KG1 (cell line): ENCODE measurements at places on chromosomes 3 and 15.

DNA sequence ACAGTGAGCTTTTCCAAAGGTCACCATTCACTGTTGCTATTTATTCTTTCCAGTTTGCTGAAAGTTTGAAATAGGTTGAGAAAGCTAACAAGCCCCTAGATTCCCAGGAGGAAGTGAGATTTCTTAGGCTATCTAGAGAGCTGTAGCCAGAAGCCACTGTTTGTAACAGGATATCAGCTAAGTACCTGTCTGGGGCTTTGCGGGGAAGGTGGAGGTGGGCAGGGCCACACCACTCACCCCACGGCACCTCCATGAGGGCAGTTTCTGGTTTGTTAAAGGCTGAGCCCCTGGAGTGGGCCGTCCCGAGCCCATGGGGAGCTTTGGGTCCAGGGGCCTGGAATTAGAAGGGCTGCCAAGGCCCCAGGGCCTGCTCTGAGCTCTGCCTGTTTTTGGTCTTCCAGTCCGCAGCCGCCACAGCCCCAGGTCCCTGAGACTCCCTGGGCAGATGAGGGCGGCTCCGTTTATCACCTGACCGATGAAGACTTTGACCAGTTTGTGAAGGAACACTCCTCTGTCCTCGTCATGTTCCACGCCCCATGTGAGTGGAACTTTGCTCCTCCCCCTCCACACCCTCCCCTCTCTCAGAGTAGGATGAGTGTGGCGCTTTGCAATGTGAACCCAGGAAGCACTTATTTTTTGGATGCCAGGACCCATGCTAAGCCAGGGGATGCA lies 63.4 kb downstream of the PDIA5 start:
- no peak for DNase-seq

DNA sequence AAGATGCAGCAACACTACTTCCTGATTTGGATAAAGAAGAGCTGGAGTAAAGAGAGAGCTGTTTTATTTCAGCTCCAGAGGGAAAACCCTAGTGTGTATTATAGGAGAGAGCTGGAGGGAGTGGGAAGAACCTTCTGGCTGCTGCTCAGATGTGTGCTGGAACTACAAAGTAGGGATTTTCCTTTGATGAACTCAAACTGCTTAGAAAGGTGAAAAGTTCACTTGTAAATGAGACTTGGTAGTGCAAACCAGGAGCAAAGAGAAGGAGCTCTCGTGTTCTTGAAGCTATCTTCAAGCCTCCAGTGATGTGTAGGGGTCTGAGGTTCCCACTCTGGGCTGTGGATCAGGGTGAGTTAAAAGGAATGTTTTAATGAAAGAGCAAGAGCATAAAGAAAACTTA lies 110.4 kb downstream of the EDEM1 start:
- no peak for DNase-seq

- no peak for DNase-seq
Measured at GRCh38 chr3:51099794-51100535, 285.1 kb upstream of the MANF start.

DNA sequence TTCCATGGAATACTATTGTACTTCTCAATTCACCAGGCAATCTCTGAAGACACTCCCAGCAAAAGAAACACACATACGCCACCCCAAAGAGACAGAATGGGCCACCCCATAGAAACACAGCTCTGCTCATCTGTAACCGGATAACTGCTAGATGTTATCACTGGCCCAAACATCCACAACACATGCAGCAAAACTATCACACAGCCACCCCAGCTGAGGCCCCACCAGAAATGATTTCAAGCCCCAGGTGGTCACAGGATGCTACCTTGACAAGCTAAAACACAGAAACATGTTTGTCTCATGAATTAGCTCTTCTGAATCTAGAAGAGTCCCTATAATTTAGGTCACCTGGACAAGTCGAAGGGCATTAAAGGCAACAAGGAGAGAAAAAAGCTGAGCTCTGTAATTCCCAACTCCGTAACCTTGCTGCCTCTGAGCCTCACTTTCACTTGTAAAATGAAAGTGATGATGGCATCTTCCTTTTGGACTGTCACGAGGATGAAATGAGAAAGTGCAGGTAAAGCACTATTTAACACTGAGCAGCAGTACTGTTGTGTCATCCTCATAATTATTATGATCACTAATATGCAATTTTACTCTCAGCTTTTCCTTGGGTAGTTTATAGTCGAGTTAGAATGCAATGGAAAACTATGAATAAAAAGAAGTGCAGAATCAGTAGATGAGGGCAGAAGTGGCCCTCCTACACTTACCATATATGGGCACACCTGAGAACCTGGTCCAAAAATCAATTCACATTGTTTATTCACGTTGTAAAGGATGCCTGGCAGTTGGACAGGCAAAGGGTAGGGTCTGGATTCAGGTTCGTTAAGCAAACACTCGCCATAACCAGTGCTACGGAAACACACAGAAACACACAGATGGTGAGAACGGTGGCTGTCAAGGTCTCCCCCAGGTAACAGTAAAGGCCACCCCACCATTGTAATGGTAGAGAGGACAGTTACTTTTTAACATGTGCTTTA lies 38.6 kb downstream of the ADAMTS9 start:
- DNase-seq = no peak

- no peak for DNase-seq
Measured at GRCh38 chr15:26870346-26870745, 3.5 kb downstream of the GABRA5 start.

- DNase-seq = no peak
Measured at GRCh38 chr15:77342807-77343206, 77.1 kb downstream of the PEAK1 start.

GRCh38 chr3:104367000-104367399 lies 999.7 kb upstream of the ALCAM start:
- no peak for DNase-seq

DNA sequence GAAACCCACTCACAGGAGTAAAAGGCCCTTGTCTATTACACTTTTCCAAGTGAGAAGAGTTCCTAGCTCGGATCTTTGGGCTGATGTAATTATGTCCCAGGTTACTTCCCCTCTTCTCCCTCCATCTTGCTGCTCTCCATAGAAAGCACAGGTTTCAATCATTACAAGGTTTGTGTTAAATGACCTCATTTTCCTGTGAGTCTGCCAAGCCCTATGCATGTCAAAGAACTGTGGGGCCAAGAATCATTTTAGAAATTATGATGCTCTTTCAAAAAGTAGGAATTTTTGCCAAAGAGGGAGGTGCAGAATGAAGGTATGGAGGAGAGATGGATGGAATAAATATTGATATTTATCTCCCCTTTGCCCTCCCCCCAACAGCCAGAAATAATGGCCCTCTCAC lies 129.3 kb upstream of the TPM1 start:
- no peak for DNase-seq

DNA sequence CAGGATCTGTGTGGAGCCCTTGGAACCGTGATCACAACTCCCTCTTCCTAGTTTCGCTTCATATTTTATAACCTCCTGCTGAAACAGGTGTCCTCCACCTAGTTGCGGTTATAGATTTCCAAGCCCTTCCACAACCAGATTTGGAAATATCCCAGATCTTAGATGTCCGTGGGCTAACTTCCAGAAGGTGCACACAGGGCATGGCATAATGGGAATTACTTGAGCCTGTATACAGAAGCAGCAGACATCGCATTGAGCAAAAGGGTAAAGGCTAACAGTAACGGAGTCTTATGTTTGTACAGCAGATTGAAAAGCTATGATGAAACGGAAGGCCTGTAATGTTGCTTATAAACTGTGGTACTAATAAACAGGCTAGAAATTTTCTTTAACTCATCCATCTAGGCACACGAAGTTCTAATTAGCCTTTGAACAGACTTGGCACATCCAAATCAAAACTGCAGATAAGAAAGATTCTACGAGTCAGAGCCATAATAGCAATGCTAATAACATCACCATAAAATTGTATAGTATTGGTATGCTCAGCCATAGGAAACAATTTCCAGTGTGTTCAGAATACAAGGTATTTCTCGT lies 1.2 kb upstream of the USF3 start:
- no peak for DNase-seq

GRCh38 chr15:61099020-61099810 lies 129.9 kb downstream of the RORA start:
- DNase-seq = no peak

GRCh38 chr3:155112661-155113389 lies 32.7 kb downstream of the MME start:
- no peak for DNase-seq

GRCh38 chr3:120449701-120450599 lies 842 bp downstream of the FSTL1 start:
- no peak for DNase-seq

GRCh38 chr3:156300929-156301840 lies 180.8 kb downstream of the KCNAB1 start:
- no peak for DNase-seq

- no peak for DNase-seq
Measured at GRCh38 chr3:4729061-4729973, 236.2 kb downstream of the ITPR1 start.

- no peak for DNase-seq
Measured at GRCh38 chr3:88137836-88138235, 11.9 kb upstream of the C3orf38 start.
